ENCODE measurements at places on chromosomes 1 and 21.

GRCh38 chr1:221711063-221711577 is 30.8 kb downstream of the DUSP10 start:
- DNase-seq: no peak

DNA sequence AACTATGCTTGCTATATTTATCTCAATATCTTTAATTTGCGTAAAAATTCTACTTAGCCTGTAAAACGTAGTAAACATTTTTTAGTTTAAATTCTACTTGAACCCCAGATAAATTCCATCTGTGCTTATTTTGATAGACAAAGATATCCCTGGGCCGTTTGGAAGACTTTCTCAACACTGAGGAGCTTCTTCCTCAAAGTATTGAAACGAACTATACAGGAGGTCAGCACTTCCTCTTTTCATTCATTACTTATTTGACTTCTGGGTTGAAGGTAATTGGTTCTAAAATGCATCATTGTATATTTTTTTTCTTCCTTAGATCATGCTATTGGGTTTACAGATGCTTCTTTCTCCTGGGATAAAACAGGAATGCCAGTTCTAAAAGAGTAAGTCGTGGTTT is 74.7 kb downstream of the HSPA13 start:
- DNase-seq: no peak

DNA sequence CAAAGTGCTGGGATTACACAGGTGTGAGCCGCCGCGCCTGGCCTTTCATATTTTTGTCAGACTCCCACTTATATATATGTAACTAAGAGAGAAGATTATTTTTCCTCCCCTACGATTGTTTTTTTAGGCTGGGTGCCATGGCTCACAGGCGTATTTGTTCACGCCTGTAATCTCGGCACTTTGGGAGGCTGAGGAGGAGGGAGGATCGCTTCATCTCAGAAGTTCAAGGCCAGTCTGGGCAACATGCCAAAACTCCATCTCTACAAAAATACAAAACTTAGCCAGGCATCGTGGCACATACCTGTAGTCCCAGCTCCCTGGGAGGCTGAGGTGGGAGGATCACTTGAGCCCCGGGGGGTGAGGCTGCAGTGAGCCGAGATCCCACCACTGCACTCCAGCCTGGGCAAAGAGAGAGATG is 23.9 kb upstream of the ITLN2 start:
- DNase-seq: no peak

- no peak for DNase-seq
Measured at GRCh38 chr1:179632868-179633267, 41.2 kb downstream of the TDRD5 start.

DNA sequence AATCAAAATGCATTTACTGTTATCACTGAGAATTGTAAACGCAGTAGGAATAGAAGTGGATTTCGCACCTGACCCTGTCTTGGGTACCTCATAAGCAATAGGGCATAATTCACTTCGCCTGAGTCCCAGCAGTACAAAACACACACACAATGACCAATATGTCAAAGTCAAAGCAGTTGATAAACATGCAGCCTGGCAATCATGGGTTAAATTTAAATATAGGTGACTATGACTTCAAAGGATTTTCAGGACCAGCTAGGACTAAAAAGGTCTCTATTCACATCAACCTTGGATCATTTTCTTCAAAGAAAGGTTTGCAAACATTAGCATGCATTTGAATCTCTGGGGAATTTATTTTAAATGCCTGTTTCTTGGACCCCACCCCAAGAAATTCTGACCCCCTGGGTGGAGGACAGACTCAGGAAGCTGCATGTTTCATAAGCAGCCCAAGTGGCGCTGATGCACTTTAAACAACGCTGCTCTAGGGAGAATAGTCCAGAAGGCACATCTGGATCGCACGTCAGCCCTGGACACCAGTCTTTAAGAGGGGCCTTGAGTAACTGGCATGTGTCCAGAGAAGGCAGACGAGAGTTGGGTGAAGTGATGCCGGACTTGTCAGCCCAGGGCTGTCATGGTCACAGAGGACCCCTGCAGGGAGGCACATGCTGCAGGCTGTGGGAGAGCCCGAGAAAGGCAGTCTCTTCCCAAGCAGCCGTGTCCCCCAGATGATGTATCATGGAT is 55.7 kb upstream of the EFHD2 start:
- no peak for DNase-seq

DNA sequence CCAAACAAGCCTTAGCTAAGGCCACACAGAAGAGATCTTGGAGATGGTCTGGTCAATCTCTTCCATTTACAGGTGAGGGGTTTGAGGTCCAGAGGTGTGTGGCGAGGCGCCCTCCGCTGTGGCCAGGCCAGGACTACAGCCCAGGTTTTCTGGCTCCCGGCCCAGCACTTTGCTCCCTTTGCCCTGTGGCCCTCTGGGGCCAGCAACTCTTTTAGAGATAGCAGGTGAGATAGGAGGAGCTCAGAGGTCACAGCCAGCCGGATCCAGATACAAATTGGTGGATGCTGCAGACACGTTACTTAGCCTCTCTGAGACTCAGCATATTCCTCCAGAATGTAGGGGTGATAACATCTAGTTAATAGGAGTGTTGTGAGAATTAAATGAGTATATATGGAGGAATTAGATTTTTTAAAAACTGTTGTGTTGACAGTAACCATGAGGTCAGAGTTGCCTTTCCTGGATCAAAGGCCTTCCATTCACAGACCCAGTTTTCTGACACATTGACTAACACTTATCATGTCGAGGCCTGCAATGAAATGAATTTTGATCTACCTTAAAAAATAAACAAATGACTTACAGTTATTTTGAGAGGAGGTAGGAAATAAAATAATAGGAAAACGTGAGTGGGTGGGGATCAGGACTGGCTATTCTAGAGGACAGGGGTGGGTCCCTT is 16.6 kb downstream of the TEX35 start:
- no peak for DNase-seq

DNA sequence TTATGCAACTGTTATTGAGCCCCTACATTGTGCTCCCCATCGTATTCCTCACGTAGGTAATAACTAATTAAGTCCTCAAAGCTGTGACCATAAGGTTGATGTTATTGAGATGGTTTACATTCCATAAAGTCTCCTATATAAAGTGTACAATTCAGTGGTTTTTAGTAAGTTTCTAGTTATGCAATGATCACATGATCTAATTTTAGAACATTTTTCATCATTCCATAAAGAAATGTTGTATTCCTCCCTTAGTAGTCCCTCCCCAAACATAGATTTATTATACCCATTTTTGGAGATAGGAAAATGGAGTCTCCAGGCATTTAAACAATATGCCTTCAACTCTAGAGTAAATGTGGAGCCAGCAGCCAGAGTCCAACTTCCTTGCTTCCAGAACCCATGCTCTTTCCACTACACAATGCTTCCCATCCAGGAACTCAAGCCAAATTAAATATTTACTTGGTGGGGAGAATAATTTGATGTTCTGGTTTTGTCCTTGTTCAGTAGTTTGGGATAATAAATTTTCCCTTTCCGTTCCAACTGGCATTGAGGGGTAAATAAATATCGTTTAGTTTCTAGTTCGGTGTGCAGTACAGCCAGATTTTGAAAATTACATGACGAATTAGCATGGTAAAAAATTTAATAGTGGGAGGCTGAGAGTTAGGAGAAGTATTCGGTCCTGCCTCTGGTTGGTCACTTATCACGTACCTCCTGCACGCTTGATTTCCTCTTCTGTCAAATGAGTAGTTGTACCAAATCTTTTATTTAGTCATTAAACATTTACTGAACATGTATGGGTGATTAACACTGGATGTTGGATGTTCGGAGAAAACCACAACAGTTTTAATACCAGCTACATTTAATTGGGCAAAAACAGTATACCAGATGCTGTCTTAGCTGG is 66.3 kb downstream of the CACHD1 start:
- DNase-seq: no peak

DNA sequence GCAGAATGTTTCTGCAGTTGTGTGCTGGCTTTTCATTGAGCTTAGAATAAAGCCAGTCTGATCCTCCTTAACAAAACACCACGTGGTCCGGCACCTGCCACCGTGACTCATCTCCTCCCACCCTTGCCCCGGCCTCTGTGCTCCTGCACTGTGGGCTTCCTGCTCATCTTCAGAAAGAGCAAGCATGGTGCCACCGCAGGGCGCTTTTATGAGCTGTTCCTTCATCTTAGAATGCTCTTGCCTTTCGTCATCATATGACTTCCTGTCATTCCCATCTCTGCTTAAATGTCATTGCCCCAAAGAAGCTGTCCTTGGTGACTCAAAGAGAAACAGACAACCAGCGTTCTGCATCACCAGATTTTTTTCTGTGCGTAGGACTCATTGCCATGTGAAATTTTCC is 117.8 kb downstream of the HHAT start:
- DNase-seq: peak; percentile 73

DNA sequence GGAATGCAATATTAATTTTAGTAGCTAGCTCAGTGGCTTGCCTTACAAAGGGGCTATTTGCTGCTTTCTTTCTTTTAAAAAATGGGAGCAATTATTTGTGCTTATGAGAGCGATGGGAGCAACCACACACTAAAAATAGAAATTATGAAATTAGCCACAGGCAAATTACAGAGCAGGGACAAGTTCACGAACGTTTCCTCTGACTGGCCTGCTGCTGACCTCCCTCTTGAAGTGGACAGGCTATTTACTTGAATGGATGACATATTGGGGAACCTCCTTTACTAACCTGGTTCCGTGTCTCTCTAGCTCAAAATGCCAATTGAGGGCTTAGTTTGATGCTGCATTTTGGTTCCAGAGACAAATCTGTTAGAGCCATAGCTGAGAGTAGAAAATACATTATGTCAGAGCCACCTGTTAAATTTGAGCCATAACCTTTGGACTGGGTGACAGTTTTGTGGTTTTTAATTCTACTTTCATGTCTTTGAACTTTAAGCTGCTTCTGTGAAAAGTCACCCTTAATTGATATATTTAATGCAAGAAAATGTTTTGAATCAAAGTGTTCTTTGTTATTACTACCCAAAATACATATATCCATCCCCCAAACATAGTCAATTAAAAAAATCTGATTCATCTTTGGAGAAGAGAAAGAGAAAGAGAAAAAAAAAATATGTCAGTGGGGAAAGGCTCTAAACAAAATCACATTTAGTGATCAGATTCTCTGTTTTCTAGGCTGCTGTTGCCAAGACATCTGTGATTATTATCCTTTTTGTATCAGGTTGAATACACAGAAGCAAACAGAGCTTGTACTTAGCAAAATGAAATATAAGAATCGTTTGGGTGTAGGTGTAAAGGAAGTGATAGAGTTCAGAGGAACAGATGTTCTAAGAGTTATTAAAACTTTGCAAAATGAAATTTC is 351.9 kb downstream of the ADGRL2 start:
- DNase-seq: no peak

- no peak for DNase-seq
Measured at GRCh38 chr1:60886793-60887331, 195.5 kb upstream of the NFIA start.

DNA sequence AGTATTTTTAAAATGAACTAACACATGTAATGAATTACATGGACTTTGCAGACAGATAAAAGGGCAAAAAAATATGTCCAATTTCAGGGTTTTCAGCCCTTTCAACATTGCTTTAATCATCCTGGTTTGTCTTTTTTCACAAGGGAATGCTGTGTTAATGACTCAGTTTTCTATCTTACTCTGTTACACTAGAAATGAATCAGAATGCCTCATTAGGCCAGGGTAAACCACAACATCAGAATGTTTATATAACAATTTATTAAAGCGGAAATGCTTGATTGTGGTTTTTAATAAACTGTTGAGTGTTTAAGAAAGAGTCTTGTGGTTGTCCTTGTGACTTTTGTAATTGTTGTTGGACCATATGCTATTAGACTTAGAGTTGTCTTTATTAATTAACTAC is 13.5 kb downstream of the GORAB start:
- DNase-seq: no peak

- DNase-seq: no peak
Measured at GRCh38 chr21:35868005-35868868, 192.1 kb downstream of the SETD4 start.

- DNase-seq: no peak
Measured at GRCh38 chr1:8915446-8915845, 30.2 kb upstream of the CA6 start.

- DNase-seq: no peak
Measured at GRCh38 chr1:29310616-29311180, 74.4 kb downstream of the PTPRU start.

DNA sequence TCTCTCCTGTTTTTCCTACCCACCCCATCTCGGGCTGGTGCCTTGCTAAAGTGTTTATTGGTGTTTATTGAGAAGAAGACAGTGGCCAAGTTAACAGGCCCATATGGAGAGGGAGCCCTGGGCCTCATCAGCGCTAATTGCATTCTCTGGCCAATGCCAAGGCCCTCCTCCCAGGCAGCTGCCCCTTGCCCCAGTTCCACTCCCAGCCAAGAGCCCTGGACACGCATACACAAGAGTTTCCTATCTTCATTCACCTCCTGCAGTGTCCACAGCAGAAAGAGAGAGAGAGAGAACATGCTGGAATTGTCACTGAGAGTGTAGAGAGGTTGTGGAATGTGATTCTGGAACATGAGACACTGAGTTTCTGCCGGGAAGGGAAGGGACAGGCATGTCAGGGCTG is 25.4 kb upstream of the VWA5B1 start:
- DNase-seq: no peak

DNA sequence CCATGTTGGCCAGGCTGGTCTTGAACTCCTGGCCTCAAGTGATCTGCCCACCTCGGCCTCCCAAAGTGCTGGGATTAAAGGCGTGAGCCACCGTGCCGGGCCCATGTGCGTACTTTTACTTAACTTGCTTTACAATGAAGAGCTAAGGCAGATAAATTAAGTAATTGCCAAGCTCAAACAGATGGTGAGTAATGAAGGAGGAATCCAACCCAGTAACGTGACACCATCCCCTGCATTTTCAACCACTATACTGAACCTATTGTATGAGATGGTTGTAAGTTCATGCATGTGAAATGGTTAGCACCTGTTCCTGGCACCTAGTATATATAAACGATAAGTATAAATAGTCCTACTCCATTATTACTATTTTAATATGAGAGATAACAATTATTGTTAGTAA is 588.0 kb upstream of the BEND5 start:
- DNase-seq: no peak

GRCh38 chr1:39405358-39405757 is 86.1 kb upstream of the BMP8A start:
- no peak for DNase-seq

DNA sequence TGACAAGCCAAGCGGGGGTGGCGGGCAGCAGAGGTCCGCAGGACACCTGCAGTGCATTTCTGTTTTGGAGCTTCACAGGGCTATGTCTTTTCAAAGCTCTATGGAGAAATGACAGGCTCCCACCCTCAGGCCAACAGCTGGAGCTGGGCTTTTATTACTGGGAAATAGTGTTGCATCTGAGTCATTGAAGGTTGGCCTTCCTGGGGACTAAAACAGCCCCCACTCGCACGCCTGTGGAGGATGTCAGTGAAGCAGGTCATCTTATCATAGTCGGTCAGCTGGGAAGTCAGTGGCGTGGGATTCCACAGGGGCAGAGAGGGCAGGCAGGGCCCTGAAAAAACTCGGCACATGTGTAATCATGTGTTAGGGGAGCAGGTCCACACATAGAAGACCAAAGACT is 55.3 kb downstream of the NTPCR start:
- DNase-seq: no peak

- DNase-seq: no peak
Measured at GRCh38 chr1:91545506-91546300, 45.1 kb downstream of the CDC7 start.

- peak; percentile 68 for DNase-seq
Measured at GRCh38 chr1:33180911-33181890, 642 bp downstream of the TRIM62 start.

All from stimulated activated CD8-positive, alpha-beta memory T cell treated with anti-CD3 and anti-CD28 coated beads, Interleukin-12 subunit alpha, Interleukin-12 subunit beta, amount 100 ng/mL, for 4 hours (primary cell).